MM.1S (cell line): ENCODE measurements at places on chromosomes 3 and 15.

DNA sequence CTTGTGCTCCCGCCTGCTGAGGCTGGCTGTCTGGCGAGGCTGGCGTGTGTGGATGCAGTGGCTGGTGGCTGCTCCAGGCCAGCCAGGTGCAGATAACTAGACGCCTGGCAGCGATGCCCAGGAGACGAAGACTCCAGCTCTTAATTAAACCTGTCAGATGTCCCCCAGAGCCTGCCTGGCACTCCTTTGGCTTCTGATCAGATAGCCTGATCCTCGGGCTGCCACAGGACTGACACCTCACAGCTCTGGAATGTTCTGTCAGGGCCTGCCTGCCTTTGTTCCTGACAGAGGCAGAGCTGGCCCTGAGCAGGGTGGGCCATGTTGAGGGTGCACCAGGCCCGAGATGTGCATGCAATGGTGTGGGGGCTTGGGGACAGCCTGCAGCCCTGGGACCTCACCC is 36.5 kb downstream of the PLXNA1 start:
- no peak overlapping the region for H3K4me3 ChIP-seq
- H3K27me3 ChIP-seq, result no peaks in the 10 kb centered on the region
- H3K36me3 ChIP-seq, result no peaks in the 10 kb centered on the region
- no peak for DNase-seq

- no peak for DNase-seq
- H3K27ac ChIP-seq, result no peak overlapping the region
- H3K27me3 ChIP-seq, result no peaks in the 10 kb centered on the region
- no peaks in the 10 kb centered on the region for H3K36me3 ChIP-seq
These were observed 252.8 kb downstream of the IGSF11 start for GRCh38 chr3:118781839-118782238.

GRCh38 chr3:185916042-185916833 is 21.6 kb downstream of the TRA2B start:
- H3K27me3 ChIP-seq, result no peaks in the 10 kb centered on the region
- no peak overlapping the region for H3K4me3 ChIP-seq
- no peaks in the 10 kb centered on the region for H3K4me1 ChIP-seq
- no peak overlapping the region for H3K27ac ChIP-seq

DNA sequence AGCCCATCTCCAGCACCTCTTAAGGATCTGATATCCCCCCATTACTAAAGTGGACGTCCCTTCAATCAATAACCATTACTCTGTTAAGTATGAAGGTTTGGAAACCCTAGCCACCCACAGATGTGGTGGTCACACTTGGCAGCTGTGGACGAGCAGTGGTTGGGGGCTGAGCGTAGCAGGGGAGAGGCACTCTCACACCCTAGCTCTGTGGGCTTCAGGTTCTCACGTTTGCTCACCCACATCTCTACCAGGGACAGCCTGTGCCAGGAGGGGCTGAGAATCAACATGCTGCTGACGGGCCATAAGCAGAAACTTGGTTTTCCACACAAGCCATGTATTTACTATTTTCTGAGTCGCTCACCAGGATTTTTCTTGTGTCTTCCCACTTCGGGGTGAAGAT is 287.2 kb downstream of the ADAMTS17 start:
- no peak overlapping the region for H3K4me3 ChIP-seq
- H3K4me1 ChIP-seq, result no peaks in the 10 kb centered on the region
- no peak for DNase-seq

GRCh38 chr3:58514405-58514804 is 22.5 kb downstream of the KCTD6 start:
- no peak overlapping the region for H3K4me3 ChIP-seq
- no peak for DNase-seq
- no peaks in the 10 kb centered on the region for H3K4me1 ChIP-seq
- H3K36me3 ChIP-seq, result no peaks in the 10 kb centered on the region

DNA sequence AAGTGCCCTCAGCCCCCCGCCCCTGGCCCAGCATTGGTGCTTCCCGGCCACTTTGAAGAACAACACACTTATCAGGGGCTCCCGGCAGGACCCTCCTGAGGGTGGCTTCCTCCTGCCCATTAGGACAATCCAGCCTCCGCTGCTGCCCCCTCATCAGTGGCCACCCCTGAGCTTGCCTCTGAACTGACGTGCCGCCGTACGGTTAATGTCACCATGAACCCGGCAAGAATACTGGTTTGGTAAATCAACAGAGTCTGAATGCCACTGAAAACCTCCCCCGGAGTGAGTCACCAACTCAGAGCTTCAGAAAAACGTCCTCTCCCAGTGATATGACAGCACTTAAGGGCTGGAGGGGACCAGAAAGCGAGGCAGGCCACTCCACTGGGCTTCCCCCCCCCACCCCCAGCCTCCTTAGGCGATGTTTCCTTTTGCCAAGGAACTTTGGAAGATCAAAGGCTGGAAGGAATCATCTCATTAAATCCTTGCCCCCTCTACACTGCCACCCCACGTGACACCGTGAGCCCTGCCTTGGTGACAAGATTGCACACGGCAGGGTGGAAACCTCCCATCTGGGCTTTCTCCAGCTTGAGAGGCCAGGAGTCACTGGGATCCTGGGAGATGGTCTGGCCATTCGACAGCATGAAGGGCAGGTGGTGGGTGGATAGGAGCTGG is 142.1 kb downstream of the NUP210 start:
- no peaks in the 10 kb centered on the region for H3K36me3 ChIP-seq
- H3K27ac ChIP-seq, result no peak overlapping the region
- no peak overlapping the region for H3K4me3 ChIP-seq
- peaks cover 7% of the 10 kb centered on the region for H3K27me3 ChIP-seq
- DNase-seq, result no peak

GRCh38 chr15:64156652-64157331 is 5.3 kb downstream of the SNX22 start:
- H3K36me3 ChIP-seq, result peaks cover 23% of the 10 kb centered on the region
- no peak overlapping the region for H3K27ac ChIP-seq
- H3K27me3 ChIP-seq, result no peaks in the 10 kb centered on the region
- no peak overlapping the region for H3K4me3 ChIP-seq
- H3K4me1 ChIP-seq, result peaks cover 18% of the 10 kb centered on the region

DNA sequence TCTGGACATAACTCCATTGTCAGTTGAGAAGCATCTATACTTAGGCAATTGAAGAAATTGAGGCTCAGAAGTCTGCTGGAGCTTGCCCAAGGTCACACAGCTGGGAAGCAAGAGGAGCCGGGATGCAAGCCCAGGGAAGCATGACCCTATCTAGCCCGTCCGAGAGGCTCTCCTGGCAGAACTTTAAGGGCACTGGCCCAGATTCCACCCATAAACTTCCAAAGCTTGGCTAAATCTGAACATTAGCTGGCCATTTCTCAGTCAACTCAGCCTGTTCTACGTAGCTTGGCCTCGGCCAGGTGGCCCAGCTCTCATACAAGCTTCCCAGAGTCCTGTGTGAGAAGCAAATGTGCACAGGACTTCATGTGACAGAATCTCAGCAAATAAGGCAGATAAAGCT is 75.8 kb downstream of the LRIG1 start:
- H3K4me3 ChIP-seq, result no peak overlapping the region
- H3K27ac ChIP-seq, result no peak overlapping the region
- H3K36me3 ChIP-seq, result no peaks in the 10 kb centered on the region

DNA sequence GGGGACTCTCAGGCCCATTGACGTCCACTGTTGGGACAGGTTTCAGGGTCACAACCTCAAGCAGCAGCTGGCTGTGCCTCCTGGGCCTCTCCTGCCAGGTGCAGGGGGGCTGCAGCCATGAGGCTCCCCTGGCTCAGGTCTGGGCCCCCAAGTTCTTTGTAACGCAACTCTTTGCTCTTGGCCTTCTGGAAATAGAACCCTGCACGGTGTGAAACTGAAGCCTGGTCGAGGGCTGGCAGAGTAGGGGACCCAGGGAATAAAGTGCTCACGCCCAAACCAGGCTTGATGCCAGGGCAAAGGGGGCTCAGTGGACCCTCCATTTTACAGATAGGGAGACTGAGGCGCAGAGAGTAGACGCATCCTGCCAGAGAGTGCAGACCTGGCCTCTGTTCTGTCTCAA is 771 bp downstream of the CALML4 start:
- peak overlapping the region; percentile 90; the same call in 1 of the 2 replicates for H3K27ac ChIP-seq
- H3K4me3 ChIP-seq, result no peak overlapping the region
- H3K27me3 ChIP-seq, result no peaks in the 10 kb centered on the region
- no peak for DNase-seq

- no peaks in the 10 kb centered on the region for H3K36me3 ChIP-seq
- no peak overlapping the region for H3K27ac ChIP-seq
- no peak overlapping the region for H3K4me3 ChIP-seq
- no peaks in the 10 kb centered on the region for H3K4me1 ChIP-seq
- DNase-seq, result no peak
These were observed 138.3 kb downstream of the LRIG1 start for GRCh38 chr3:66362541-66362941.

DNA sequence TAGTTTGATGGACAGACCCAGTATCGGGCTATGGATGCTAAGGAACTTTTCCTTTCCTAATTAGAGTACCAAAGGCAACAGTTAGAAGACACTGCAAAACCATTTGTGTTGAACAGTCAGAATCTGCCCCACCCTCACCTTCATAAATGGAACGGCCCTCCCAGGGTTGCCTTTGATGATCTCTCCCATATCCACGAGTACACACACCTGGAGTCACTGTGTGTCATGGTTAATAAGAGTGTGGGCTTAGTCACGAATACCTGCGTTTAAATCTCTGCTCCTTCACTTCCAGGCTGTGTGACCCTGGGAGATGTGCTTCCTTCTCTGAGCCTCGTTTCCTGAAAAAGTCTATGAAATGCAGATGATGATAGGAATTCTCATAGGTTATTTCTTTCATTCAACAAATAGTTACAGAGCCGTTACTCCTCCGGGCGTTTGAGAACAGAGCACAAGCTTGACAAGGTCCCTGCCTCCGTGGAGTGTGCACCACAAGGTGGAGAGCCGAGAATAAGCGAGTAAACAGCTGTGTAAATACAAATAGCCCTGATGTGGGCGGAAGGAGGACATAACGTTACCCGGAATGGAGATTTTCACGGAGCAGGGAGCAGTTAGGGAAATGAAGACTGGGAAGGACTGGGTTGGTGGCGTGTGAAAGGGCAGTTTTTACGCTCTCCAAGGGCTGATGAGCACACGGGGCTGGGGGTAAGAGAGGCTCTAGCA is 6.7 kb downstream of the SLC51A start:
- no peak for DNase-seq
- no peak overlapping the region for H3K27ac ChIP-seq
- no peaks in the 10 kb centered on the region for H3K27me3 ChIP-seq
- peaks cover 9% of the 10 kb centered on the region; the same call in 1 of the 2 replicates for H3K4me1 ChIP-seq
- no peaks in the 10 kb centered on the region for H3K36me3 ChIP-seq

GRCh38 chr3:72282918-72283317 is 498.0 kb upstream of the PROK2 start:
- H3K4me3 ChIP-seq, result no peak overlapping the region
- no peaks in the 10 kb centered on the region for H3K36me3 ChIP-seq
- H3K4me1 ChIP-seq, result no peaks in the 10 kb centered on the region
- no peak for DNase-seq
- H3K27me3 ChIP-seq, result no peaks in the 10 kb centered on the region

- no peaks in the 10 kb centered on the region for H3K27me3 ChIP-seq
- H3K4me3 ChIP-seq, result no peak overlapping the region
- H3K4me1 ChIP-seq, result no peaks in the 10 kb centered on the region
- no peak for DNase-seq
- H3K27ac ChIP-seq, result no peak overlapping the region
These were observed 127.4 kb downstream of the ST8SIA2 start for GRCh38 chr15:92520914-92521623.

- H3K27ac ChIP-seq, result no peak overlapping the region
- no peaks in the 10 kb centered on the region for H3K36me3 ChIP-seq
- no peak overlapping the region for H3K4me3 ChIP-seq
- H3K4me1 ChIP-seq, result peaks cover 2% of the 10 kb centered on the region
These were observed 100.4 kb upstream of the HES1 start for GRCh38 chr3:194035406-194036138.

GRCh38 chr15:67037694-67038093 is 27.7 kb upstream of the SMAD3 start:
- H3K4me1 ChIP-seq, result 0 out of 2 replicates have a peak, but pooled peaks cover 7% of the 10 kb centered on the region
- H3K4me3 ChIP-seq, result no peak overlapping the region
- no peak for DNase-seq
- no peaks in the 10 kb centered on the region for H3K27me3 ChIP-seq
- H3K27ac ChIP-seq, result no peak overlapping the region
- H3K36me3 ChIP-seq, result no peaks in the 10 kb centered on the region

- DNase-seq, result no peak
- H3K27me3 ChIP-seq, result no peaks in the 10 kb centered on the region
- no peak overlapping the region for H3K27ac ChIP-seq
- no peaks in the 10 kb centered on the region for H3K4me1 ChIP-seq
- H3K4me3 ChIP-seq, result no peak overlapping the region
- no peaks in the 10 kb centered on the region for H3K36me3 ChIP-seq
These were observed 7.1 kb upstream of the SLC30A4 start for GRCh38 chr15:45529613-45530012.

DNA sequence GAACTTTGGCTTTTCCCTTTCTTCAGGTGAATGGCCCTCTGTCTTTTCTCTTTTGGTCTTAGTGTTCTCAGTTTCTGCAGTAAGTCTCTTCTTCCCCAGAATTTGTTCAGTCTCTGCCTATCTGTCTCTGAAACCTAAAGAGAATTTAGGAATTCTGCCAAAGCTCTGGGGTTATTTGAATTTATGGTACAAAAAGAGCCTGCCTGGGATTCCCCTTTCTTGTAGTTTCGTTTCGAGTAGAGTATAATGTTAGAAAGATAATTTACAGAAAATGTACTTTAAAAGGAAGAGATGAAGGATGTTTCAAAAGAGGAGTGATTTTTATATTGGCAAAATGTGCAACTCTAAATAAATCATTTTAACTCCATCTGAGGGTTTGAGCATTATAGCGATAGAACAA is 247.4 kb upstream of the SATB1 start:
- no peak overlapping the region for H3K4me3 ChIP-seq
- H3K4me1 ChIP-seq, result peaks cover 11% of the 10 kb centered on the region; the same call in 1 of the 2 replicates
- DNase-seq, result peak; percentile 14
- H3K36me3 ChIP-seq, result no peaks in the 10 kb centered on the region
- H3K27me3 ChIP-seq, result no peaks in the 10 kb centered on the region

DNA sequence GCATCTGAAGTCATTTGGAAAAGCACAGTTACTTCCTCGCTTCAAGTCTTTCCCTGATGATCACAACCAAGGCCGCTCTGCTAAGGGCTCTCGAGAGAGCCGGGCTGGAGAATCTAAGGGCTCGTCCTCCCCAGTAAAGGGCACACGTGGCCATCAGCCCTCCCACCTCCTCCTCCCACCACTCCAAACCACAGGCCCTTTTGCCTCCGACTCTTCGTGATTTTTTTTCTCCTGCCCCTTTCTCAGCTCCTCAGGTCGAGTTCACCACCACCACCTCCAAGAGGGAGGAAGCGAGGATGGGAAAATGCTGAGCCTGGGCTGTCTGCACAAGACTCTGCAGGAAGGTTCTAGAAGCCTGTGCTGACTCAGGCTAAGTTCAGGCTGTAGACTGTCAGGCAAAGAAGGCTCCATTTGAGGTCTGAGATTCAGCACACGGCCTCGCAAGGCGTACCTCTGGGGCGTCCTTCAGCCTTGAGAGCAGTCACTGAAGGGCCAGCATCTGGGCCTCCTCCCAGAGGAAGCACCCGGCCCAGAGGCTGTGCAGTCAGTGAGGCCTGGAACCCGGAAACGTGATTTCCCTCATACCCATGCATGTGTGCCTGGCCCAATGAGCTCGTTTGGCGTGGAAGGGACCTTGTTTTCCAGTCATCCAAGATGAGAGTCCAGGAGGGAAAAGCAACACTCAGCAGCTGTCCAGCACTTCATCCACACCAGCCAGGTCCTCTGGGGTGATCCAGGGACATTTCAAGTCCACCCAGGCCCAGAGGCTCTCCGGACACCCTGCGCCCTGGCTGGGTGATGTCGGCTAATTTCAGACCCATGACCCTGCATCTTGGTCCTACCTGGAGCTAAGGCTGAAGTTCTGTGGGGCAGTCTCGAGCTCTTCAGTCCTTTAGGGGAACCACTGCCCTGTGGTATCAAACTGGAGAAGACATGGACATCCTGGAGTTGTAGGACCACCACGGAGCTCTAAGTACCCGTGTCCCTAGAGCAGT is 196.8 kb downstream of the XXYLT1 start:
- no peaks in the 10 kb centered on the region for H3K4me1 ChIP-seq
- no peak overlapping the region for H3K4me3 ChIP-seq
- H3K27me3 ChIP-seq, result no peaks in the 10 kb centered on the region
- no peak overlapping the region for H3K27ac ChIP-seq
